ENCODE measurements at places on chromosomes 7 and 10.

DNA sequence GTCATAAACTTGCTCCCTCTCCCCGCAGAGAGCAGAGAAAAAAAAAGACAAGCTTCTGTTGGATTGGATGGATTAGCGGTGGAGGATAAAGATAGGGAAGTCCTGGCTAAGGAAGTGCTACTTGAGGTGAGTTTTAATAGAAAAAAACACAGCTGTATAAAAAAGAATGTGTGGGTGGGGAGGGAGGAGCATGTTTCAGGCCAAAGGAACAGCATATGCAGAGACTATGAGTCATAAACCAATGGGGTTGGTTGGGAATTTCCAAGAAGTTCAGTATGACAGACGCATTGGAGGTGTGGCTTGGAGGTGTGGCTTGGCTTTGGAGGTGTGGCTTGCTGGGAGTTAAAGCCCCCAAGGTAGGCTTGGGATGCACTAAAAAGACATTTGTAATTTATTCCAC lies 103.0 kb upstream of the LSM8 start:
- no peak for DNase-seq

GRCh38 chr10:50992972-50993766 lies 81.1 kb upstream of the PRKG1 start:
- no peak for DNase-seq

GRCh38 chr7:16762177-16762576 lies 8.6 kb downstream of the TSPAN13 start:
- no peak for DNase-seq

GRCh38 chr10:62133618-62134017 lies 135.0 kb downstream of the RTKN2 start:
- DNase-seq: no peak

DNA sequence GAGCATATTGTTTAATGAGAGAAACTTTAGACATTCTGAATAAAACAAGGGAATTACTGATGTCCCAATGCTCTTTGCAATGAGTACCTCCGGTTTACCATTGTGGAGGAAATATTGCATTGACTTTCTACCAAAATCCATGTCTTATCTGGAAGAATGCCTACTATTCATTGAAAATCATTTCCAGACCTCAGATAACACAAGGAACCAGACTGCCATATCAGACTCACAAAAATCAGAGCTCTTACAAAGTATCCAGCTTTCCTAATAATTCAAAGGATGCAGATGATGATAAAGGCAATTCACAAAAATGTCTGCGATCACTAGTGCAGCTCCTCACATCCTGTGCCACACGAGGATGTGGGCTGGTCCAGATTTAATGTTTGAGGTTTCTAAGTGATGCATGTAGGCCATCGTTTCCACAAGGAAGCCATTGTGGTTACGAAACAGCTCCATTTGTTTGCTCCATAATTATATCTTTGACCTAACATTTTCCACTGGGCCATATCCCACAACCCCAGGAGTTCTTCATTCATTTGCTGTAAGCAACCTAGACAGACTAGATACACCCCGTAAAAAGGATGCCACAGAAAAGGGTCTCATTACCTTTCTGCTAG lies 831.1 kb upstream of the C7orf33 start:
- no peak for DNase-seq

GRCh38 chr10:132489053-132489703 lies 48.4 kb upstream of the INPP5A start:
- no peak for DNase-seq

Measured in activated CD4-positive, alpha-beta T cell treated with anti-CD3 and anti-CD28 coated beads, Interleukin-2, amount 50 U/mL, for 1 hour (primary cell).